ENCODE measurements at places on chromosomes 16 and 17.

DNA sequence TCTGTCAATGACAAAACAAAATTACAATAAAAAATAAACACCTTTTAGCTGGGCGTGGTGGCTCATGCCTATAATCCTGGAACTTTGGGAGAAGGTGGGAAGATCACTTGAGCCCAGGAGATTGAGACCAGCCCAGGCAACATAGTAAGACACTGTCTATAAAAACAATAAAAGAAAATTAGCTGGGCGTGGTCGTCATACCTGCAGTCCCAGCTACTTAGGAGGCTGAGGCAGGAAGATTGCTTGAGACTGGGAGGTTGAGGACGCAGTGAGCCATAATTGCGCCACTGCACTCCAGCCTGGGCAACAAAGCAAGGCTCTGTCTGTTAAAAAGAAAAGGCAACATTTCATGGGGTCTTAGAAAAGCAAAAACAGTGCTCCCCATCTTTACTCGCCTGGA is 32.7 kb downstream of the EMP2 start:
- no peak for DNase-seq

GRCh38 chr17:71023249-71024030 is 854.1 kb downstream of the KCNJ2 start:
- DNase-seq = no peak

GRCh38 chr17:8176197-8176940 is at the start of gene TMEM107:
Gene TMEM107, minus strand, starts transcription at chr17:8176380. Its CDS starts 94 bp downstream, at chr17:8176286.
- DNase-seq = peak; percentile 96

GRCh38 chr16:49353680-49354079 is 19.9 kb upstream of the C16orf78 start:
- DNase-seq = no peak

GRCh38 chr17:79214459-79214858 is 139.8 kb downstream of the ENGASE start:
- DNase-seq = no peak

DNA sequence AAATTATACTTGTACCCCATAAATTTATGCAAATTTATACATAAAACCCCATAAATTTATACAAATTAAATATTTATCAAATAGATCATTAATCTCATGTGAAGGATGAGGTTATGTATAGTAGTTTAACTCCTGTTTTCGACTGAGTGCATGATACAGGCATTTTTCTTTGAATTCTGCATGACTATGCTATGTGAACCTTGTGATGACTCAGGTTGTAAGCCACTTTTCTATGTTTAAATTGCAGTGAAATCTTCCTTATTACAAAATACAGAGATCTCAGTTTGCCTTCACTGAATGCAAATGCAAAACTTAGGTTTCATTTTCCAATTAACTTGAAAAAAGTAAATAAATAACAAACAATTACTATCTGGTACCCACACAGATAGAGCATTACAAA is 843.7 kb downstream of the CDH11 start:
- no peak for DNase-seq

GRCh38 chr16:85607321-85607765 is 5.8 kb upstream of the GSE1 start:
- no peak for DNase-seq

DNA sequence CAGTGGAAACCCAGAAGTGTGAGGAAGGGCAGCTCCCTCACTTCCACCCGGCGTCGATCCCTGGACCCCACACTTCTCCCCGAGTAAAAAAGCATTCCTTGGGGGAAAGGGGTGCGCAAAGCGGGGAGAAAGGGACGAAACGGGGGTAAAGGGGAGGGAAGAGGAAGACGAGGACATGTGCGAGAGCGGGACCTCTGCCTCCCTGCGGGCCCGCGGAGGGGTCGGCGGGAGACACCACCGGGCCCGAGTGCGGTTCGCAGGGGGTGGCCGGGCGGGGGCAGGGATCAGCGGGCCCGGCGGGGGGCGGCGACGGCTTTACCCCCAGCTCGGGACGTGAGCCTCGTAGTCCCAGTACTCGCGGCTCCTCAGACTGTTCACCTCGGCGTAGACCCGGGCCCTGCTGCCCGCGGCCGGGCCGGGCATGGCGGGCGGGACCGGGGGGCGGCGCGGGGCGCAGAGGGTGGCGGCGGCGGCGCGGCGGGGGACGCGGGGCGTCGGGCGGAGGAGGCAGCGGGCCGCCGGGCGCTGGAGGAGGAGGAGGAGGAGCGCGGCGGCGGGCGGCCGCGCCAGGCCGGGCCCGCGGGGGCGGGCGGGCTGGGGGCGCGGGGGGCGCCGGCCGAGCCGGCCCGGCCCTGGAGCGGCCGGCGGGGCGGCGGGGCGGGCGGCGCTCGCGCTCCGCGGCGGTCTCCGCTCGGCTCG is 443 bp downstream of the CSNK2A2 start:
- no peak for DNase-seq

DNA sequence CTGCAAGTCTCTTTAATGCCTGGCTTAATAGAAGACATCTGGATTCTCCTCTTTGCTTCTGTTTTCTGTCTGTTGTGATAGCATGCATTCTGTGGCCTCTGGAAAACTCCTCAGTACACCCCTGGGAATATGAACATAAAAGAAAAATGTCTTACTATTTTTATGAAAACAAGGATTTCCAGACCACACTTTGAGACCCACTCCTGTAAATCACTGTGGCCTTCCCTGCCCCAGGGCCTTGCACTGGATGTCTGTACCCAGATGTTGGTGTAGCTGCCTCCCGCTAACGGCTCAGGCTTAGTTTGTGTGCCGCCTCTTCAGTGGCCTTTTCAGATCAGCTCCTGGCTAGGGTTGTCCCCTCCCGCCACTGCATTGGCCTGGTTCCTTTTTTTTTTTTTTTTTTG is 126.6 kb downstream of the SOCS1 start:
- no peak for DNase-seq

GRCh38 chr16:27217256-27217655 is 13.9 kb downstream of the KDM8 start:
- no peak for DNase-seq

- no peak for DNase-seq
Observed at GRCh38 chr17:703081-703875, 11.4 kb downstream of the VPS53 start.

- DNase-seq = no peak
Observed at GRCh38 chr17:80738987-80739730, 194.5 kb downstream of the RPTOR start.

DNA sequence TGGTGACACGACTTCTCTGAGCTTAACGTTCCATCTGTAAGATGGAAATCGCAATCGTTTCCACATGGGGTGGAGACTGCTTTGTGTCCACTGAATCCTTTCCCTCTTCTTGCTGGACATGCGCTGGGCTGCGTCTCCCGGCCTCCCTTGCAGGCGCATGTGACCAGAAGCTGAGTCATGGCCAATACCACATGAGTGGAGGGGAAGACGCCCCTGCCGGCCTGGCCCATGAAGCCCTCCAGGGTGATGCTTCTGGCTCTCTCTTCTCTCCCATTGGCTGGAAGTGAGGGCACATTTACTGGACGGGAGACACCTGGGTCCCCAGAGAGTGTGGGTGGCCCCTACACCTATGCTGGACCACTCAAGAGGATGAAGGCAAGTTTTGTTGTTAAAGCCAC is 71.1 kb downstream of the DYNLRB2 start:
- DNase-seq = no peak

GRCh38 chr17:21542070-21542469 is 150.3 kb upstream of the KCNJ18 start:
- DNase-seq = no peak

DNA sequence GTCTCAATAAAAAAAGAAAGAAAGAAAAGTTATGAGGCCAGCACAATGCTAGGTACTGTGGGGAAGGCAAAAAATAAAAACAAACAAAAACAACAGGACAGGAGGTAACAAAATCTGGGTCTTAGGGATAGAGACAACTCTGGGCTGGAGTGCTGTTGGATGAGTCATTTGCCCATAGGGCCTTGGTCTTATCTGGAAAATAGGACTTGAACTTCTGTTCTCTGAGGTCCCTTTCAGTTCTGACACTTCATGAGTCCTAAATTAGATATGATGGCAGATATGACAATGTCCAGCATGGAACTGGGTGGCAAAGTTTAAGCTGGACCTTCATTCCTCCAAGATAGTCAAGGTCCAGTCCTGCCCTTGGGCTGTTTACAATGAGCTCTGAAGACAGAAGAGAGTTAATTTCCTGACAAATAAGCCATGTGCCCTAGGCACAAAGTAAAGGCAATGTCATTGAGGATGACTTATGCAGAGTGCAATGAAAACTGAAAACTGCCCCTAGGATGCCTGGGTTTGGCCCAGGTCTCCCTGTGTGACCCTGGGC is 8.9 kb upstream of the HDAC5 start:
- no peak for DNase-seq

GRCh38 chr16:66425651-66426050 is 1.4 kb upstream of the BEAN1 start:
- no peak for DNase-seq

DNA sequence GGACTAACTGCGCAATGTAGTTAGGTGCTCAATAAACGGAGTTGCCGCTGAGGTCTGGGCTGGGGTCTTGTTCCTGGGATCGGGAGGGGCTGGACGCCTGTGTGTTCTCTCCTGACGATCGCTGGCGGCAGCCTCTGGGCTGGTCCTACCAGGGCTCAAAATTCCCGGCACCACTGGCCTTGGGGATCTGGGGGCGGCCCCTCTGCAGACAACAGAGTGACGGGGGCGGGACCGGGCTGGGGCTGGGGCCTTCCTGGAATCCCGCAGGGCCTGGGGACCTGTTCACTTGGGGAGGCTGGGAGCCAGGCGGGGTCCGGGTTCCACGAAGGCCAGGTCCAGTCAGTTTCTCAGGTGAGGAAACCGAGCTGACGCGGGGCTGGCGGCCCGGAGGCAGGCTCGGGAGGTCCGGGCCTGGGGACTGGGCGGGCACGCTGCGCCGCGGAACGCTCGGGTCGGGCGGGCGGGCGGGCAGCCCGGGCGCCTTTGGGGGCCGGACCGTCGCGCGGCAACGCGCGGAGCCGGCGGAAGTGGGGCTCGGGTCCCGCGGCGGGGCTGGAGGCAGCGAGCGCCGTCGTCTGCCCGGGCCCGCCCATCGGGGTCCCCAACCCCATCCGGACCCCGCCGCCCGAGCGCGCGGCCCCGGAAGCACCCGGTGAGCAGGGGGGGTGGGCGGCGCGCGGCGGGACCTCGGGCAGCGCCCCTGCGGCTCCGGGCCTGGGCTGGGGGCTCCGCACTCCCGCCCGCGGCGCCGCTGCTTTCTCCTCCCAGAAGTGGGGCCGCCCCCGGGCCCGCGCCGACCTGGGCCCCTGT is at the start of gene PIGQ:
TSS of gene PIGQ (plus strand) at position 524 of the 810 bp plus-strand sequence. CDS start 4,107 bp downstream, outside the sequence.
- peak; percentile 95 for DNase-seq

GRCh38 chr16:55655897-55656681 is at the start of gene SLC6A2:
Gene SLC6A2, plus strand, starts transcription at chr16:55655988. Its CDS starts 707 bp downstream, at chr16:55656695.
- DNase-seq = no peak

GRCh38 chr17:38919316-38920078 is 5.9 kb upstream of the LASP1NB start:
- no peak for DNase-seq

DNA sequence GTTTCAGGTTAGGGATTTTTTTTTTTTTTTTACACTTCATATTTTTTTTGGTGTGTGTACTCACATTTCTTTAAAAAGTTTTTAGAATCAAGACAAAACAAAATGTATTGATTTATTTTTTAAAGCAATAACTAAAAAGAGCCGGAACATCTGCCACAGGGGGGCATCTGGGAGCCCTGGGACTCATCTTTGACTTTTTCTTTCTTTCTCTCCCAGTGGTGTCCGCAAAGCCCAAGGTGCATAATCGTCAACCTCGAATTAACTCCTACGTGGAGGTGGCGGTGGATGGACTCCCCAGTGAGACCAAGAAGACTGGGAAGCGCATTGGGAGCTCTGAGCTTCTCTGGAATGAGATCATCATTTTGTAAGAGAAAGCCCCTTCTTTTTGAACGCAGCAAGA is 36.3 kb downstream of the WWP2 start:
- DNase-seq = no peak

DNA sequence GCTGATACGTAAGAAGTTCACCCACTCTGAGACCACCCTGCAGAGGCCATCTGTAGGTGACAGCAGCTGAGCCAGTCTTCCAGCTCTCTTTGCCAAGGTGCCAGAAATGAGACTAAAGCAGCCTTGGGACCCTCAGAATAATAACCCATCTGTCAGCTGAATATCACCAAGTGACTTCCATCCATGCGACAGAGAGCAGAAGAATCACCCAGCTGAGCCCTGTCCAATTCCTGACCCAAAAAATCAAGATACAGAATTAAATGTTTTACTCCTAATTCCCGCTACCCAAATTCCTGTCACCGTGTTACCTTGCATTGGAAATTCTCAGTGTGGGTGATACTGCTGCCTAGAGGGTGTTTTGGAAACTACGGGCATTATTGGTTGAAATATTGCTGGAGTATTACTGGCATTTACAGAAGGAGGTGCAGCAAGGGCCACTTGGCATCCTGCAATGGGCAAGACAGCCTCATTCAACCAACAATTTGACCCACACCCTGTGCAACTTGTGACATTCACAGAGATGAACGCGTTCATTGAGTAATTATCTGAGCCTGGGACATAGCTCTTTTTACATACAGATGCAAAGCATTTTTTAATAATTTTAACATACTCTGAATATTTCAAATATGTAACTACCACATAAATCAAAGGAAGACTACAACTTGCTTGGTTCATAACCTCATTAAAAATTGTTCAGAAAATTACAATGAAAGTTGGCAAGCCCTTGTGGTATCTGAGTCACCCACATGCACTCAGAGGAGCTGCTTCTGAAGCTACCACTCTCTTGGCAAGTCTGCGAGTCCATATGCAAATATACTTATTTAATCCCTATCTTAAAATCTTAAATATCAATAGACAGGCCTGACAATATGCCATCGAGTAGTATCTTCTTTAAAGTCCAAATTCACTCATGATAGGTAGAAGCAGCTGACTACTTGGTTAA is 126.6 kb downstream of the C16orf95 start:
- DNase-seq = no peak

DNA sequence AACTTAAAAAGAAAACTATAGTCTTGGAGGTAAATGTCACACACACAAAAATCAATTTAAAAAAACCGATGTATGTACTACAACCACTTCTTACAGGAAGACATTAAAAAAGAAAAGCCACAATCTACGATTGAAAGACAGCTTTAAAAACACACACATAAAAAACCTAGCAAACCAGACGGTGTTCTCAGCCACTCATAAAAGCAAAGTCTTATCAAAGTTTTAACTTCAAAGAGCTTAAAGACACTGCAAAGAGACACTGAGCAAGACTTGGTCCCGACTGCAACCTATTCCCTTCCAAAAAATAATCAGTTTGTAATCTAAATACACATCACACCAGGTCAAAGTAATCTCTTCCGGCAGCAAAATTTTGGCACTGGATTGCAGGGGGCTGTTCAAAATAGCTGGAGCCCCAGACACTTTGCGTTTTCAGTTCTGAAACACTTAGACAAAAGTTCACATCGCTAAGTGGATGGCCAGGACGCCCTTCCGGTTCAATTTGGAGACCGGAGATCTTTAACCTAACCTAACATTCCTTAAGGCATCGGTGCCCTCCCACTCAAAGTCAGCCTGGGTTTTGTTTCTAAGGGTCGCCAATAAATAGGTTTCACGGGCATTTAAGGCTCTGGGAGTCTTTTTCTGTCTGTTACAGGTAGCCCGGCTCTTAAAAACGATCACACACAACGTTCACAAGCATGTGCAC is 2.6 kb downstream of the ZCCHC14 start:
- DNase-seq = no peak

DNA sequence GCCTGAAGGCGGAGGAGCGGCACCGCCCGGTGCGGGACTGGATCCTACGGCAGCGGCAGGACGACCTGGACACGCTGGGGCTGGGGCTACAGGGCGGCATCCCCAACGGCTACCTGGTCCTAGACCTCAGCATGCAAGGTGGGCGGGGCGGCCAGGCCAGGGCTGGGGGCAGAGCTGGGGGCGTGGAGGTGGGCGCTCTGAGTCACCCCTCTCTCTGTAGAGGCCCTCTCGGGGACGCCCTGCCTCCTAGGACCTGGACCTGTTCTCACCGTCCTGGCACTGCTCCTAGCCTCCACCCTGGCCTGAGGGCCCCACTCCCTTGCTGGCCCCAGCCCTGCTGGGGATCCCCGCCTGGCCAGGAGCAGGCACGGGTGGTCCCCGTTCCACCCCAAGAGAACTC is 7.9 kb downstream of the MSLN start:
- no peak for DNase-seq
